ENCODE measurements at places on chromosomes 5 and 9.

DNA sequence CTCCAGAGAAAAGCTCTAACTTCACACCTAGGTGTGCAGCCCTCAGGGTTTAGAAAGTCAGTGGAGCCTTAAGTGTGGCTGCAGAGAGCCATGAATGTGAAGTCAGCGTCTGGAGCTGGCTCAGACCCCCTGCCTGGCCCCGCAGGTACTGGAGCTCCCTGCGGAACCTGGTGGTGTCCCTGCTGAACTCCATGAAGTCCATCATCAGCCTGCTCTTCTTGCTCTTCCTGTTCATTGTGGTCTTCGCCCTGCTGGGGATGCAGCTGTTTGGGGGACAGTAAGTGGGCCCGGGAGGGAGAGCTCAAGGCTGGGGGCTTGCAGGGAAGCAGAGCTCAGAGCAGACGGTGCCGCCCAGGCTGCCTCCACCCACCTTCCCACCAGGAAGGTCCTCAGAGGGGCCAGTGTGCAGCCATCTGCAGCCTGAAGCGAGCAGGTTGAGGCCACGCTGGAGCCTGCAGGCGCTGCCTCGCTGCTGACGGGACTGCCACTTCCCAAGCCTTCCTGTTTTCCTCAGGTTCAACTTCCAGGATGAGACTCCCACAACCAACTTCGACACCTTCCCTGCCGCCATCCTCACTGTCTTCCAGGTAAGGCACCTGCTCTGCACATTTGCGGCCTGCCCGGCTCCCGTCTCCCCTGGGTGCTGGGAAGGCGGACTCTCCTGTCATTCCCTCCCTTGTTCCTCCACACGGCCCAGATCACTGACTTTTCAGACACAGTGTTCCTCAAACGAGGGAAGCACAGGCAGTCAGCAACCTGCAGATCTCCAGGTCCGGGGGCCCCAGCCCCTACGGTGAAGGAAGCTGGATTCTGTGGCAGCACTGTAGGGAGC, 108.9 kb downstream of the CACNA1B start:
- peak; percentile 39 for DNase-seq

GRCh38 chr9:113808391-113809358, 67.4 kb upstream of the ZNF618 start:
- no peak for DNase-seq

GRCh38 chr9:110282018-110282738, 25.9 kb upstream of the TXN start:
- no peak for DNase-seq

DNA sequence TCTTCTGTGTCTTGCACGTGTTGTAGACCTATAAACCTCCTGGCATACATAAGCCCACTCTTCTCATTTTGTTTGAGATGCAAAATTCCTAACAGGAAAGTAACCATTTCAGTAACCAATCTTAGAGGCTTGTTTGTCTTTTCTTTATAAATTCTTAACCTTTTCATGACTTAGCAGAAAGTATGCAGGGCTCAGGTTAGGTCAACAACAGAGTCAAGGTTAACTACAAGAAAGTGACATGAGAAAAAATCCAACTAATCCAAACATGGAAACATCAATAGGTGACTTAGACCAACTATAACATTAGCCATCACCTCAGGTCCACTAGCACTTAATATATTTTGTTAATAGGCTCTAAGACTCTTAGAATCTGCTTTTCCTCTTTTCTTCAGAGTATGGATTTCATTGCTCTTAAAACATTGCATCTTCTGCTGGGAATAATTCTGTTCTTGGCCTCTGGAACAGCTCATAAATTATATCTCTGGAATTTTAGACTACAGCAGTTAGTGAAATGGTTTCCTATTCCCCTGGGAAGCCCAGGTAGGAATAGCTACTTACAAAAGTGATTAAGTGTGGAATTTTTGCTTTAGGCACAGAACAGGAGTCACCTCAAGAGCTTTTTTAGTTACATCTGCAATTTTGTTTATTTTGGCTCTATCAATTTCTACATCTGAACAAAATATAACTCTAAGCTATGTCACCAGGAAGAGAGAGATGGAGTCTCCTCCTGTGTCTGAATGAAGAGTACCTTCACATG, 155.3 kb upstream of the ANKRD55 start:
- no peak for DNase-seq

DNA sequence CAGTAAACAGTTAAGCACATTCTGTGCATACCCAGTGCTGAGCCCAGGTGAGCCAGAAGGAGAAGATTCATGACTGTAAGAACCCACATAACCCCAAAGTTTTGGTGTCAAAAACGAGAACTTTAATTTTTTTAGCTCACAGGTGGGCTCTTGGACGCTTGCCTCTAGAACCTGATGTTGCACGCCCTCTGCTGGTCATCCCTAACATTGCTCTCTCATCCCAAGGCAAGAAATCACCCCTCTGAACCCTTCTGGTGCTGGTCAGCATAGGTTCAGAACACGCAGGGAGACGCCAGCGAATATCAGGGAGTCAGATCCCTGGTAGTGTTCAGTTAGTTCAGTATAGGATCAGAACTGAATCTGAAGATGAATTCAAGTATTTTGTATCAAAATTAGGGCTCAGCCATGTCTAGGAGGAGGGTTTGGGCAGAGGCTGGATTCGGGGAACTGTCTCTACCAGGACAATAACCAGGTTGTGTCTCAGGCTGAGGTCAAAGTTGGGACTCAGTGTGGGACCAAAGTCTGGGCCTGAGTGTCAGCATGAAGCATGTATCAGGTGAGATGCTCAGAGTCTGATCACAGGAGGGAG, 4.1 kb upstream of the DNAJB5 start:
- no peak for DNase-seq

- DNase-seq: no peak
These were observed 90.6 kb upstream of the SLC25A48 start for GRCh38 chr5:135743705-135744411.

DNA sequence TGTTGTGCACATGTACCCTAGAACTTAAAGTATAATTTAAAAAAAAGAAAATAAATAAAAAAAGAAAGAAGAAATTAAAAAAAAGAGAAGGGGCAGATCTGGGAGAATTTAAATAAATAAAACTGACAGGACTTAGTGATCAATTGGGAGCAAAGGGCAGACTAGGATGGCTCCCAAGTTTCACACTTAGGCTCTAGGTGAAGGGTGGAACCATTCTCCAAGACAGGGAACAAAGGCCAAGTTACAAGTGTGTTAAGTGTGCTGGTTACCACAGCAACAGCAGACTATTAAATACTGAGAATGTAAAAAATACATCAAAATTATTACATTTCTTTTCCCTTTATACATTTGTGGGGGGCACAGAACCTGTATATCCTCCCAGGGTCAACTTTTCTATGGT, 7.1 kb downstream of the ZDHHC21 start:
- no peak for DNase-seq

DNA sequence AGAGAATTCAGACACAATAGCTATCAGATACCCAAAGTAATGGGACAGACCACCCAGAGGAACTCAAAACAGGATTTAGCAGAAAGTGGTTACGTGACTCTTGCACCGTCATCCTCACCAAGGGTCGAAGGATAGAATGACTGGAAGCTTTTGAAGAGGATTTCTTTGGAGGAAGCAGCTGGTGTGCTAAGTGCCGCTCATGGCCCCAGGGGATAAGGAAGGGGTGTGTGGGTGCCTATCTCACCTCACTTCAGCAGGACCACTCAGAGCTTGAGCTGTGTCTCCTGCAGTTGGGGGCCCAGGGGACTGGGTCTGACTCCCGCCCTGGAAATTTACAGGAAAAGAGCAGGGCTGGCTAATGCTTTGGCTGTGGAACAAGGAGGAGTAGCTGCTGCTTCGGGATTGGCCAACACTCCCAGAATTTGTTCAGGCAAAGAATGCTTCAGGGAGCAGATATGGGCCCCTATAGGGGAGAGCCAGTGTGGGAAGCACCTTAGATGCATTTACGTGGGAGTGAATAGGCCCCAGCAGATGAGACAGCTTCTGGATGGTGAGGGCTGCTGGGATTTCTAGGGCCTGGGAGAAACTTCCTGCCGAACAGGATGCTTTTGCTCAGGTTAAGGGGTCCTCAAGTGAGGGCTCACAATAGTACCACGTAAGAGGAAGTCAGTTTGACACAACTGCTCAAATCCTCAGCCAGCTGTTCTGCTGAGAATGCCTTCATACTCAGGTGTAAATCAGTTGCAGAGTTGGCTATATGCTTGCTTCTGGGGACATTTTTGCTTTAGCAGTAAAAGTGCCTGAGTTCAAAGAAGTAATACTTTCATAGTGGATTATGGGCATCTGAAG, 29.1 kb upstream of the TOMM5 start:
- no peak for DNase-seq

GRCh38 chr5:154309805-154310204, 119.3 kb downstream of the GALNT10 start:
- no peak for DNase-seq

- DNase-seq: no peak
These were observed 11.8 kb downstream of the TBC1D9B start for GRCh38 chr5:179895861-179896260.

DNA sequence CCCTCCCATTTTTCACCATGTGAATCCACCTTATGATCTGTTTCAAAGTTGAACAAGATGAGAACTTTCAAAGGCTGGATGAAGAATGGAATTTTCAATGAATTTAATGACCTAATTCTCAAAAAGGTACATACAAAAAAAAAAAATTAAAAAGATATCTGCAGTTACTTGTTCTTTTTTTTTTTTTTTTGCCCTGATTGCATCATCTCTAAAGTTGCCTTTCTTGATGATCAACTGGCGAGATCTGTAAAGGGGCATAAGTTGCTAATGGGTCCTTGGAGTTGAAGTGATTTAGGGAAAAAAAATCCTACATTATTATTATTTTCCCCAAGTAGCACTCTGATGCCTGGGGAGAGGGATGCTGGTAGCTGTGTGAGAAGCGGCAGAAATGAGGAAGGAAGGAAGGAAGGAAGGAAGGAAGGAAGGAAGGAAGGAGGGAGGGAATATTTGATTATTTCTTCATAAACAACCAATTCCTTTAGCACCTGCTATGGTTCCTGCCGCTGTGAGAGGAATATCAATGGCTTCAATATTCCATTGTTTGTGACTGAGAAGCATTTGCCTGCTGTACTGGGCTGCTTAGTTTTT, 48.8 kb upstream of the CD180 start:
- DNase-seq: no peak

DNA sequence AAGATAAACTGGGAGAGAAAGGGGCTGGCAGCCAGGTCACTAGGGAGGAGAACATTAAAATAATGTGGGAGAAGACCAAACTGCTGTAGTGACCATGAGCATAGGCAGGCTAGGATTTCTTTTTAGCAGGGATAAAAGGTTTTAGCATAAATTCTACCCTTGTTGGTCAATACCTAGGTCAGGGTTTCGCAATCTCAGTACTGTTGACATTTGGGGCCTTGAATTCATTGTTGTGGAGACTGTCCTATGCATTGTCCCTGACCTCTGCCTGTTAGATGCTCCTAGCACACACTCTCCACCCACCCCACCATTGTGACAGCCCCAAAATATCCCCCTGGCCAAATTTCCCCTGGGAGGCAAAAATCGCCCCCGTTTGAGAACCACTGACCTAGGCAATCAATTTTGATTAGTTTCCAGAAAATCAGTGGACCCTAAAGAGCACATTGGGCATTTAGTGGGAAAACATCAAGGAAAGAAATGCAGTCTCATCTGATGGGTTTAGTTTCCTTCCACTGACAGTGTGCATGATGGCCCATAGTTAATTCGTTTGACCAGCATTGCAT, 181.4 kb downstream of the NTRK2 start:
- DNase-seq: no peak

DNA sequence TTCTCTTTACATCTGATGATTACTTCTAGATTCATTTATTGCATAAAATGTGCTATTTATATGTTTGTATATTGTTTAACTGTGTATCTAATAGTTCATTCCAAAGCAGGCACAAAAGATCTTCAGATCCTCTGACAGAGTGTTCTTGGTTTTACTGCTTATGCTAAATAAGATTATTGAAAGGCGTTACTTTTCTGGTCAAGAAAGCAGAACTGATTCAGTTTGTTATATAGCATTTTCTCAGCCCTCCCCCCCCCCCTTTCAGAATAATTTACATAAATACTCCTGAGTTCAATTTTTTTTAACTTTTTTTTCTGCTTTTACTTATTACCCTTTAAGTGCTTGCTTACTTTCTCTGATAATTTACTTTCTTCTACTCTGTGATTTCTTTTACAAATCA, 15.4 kb downstream of the CDC42SE2 start:
- no peak for DNase-seq

GRCh38 chr5:5756762-5757161, 334.3 kb downstream of the ICE1 start:
- no peak for DNase-seq

- DNase-seq: no peak
These were observed 43.4 kb upstream of the PLPP6 start for GRCh38 chr9:4618700-4619099.

- no peak for DNase-seq
These were observed 597.3 kb downstream of the PRELID2 start for GRCh38 chr5:145237843-145238242.

- no peak for DNase-seq
These were observed 53.6 kb downstream of the HMHB1 start for GRCh38 chr5:143865426-143866025.

DNA sequence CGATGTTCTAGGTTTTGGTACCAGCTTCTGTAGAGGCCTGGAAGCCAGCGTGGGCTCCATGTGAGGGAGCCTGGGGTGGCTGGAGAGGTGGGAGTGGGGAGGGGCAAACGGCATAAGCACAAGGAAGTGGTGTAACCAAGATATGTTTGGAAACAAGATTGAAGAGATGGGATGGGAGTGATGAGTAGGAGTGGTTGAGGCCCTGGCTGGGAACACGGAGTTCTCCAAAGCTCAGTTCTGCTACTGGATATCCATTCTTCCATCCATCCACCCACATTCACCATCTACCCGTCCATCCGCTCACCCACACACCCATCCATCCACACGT, 12.2 kb downstream of the TSPAN17 start:
- no peak for DNase-seq

- DNase-seq: no peak
These were observed 181.2 kb upstream of the DMAC1 start for GRCh38 chr9:7980691-7981289.

GRCh38 chr5:68161156-68161555, 54.4 kb upstream of the PIK3R1 start:
- DNase-seq: no peak

DNA sequence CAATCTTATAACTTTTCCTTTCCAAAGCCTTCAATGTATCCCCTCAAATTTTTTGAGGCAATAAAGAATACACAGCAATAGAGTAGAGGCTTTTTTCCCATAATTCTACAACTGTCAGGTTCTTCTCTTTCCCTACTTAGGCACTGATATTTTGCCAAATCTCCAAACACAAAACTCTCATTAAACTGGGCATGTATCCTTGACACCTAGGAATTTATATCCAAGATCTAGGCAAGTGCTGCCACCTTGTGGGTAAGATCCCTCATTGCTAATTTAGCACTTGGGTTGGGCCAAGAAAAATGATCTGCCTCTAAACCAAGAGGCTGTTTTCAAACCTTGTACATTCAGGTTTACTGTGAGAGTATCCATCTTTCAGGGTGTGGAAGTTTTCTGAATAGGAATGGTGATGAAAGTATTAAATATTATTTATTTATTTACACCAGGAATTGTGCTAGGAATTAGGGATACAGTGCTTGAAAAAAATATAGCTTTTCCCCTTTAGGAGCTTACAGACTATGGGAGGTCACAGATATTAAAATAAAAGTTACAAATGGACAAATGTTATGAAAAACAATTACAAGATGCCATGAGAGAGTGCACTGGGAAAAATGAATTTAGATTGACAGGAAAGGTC, 17.6 kb downstream of the TSTD2 start:
- no peak for DNase-seq

GRCh38 chr9:89365532-89365912, 47.2 kb downstream of the SECISBP2 start:
- DNase-seq: no peak

GRCh38 chr9:87500491-87501270, 3.0 kb downstream of the DAPK1 start:
- no peak for DNase-seq

GRCh38 chr9:134355561-134356279, 29.5 kb downstream of the RXRA start:
- DNase-seq: no peak
